ENCODE measurements at places on chromosomes 2 and 18.

DNA sequence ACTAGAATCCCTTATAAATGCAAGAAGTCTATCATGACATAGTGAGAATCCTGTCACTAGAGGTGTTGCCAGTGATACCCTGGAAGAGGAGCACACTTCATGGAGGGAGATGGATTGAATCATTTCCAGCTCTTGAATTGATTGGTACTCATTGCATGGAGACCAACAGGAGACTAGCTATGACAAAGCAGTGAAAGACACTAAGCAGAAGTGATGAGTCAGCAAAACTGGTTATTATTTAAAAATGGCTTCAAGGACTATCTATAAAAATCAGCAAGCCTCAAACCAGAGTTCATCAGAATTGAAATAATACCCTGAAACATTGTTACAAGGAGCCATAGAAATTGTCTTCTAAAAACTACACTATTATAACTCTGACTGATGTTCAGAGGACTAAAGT is 200.3 kb downstream of the PDE11A start:
- DNase-seq = no peak

GRCh38 chr2:203018181-203018580 is 3.5 kb downstream of the NBEAL1 start:
- DNase-seq = no peak

- no peak for DNase-seq
Measured at GRCh38 chr2:117714745-117715417, 99.6 kb upstream of the DDX18 start.

GRCh38 chr2:74749432-74749831 is 84.5 kb upstream of the HK2 start:
- no peak for DNase-seq

- DNase-seq = no peak
Measured at GRCh38 chr2:206701952-206702605, 16.1 kb downstream of the DYTN start.

DNA sequence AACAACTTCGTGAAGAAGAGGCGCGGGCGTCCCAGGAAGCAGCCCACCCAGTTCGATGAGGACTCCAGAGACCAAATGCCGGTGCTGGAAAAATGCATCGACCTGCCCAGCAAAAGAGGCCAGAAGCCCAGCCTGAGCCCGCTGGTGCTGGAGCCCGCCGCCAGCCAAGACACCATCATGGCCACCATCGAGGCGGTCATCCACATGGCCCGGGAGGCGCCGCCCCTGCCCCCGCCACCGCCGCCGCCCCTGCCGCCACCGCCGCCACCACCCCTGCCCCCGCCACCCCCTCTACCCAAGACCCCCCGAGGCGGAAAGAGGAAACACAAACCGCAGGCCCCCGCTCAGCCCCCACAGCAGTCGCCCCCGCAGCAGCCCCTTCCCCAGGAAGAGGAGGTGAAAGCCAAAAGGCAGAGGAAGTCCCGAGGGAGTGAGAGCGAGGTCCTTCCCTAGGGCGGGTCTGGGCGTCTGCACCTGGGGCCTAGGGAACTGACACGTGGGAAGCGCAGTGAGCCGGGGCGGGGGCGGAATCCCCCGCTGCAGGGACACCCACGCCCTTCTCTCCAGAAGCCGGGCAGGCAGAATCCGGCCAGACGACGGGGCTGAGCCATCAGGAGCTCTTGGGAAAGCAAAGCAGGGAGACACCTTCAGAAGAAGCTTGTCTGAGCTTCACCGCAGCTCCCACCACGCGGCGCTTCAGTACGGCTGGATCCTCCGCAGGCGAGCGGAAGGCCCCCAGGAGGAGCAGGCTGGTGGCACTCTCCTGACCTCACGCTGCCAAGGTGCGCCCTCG is 382.8 kb downstream of the SETBP1 start:
- no peak for DNase-seq

DNA sequence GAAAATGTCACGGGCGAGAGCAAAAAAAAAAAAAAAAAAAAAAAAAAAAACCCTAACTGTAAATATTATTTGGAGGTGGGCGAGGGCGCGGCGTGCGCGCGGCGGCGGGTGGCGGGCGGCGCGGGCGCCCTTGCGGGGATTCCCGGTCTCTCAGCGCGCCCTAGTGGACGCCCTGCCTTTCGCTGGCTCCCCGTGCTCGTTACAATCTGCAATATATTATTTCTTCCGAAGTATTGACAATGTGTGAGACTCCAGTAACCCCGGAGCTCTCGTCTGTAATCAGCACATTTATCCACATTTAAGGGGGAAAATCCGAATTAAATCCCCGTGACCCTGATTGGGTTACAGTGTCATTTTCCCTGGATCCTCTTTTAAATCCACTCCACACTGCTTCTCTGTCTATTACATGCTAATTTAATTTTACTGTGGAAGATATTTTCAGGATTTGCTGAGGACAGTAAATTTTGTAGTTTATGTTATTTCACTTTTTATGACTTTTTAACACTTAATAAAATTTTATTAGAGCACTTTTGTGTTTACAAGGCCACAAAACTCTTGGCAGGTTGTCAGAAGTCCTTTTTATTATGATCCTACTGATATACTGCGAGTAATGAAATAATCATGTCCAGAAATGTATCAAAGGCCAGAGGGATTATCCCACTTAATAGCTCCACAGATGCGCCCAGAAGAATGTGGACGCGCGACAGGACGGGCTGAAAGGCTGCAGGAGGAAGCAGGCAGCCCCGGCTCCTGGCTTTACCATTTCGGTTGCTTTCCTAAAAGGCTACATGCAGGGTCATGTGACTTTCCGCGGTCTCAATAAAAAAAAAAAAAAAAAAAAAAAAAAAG is 369.1 kb downstream of the MTX2 start:
- DNase-seq = peak; percentile 22

DNA sequence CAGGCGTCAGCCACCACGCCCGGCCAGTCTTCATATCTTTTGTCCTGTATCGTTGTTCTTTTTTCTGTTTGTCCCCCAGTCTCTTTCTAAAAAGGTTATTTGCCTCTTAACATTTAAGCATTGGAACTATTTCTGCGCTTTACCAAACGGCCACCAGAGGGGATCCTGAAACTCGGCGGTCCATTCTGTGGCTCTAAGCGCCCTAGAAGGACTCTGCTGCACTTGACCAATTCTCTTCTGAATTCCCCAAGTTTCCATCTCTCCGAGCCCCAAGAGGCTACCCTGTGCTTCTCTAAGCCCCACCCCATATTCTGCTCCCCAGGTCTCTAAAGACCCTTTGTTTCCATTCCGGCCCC is 33.1 kb upstream of the REG3G start:
- peak; percentile 24 for DNase-seq

GRCh38 chr2:207291625-207292252 is 126.0 kb upstream of the KLF7 start:
- no peak for DNase-seq

DNA sequence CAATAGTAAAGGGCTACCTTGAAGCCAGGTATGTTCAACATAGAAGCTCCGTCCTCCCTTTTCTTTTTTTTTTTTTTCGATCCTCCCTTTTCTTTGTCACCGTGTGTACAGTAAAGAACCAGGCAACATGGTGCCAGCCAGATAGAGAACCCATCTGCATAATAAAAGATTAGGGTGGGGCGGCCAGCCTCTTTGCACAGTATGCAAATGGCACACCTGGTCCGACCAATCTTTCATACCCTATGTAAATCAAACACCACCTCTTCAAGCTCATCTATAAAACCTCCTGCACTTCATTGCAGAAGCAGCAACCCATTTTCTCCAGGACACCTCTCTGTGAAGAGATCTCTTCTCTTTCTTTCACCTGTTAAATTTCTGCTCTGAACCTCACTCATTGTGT is 7.3 kb upstream of the WDR33 start:
- no peak for DNase-seq

- DNase-seq = no peak
Measured at GRCh38 chr2:161004379-161004778, 155.8 kb upstream of the TANK start.

DNA sequence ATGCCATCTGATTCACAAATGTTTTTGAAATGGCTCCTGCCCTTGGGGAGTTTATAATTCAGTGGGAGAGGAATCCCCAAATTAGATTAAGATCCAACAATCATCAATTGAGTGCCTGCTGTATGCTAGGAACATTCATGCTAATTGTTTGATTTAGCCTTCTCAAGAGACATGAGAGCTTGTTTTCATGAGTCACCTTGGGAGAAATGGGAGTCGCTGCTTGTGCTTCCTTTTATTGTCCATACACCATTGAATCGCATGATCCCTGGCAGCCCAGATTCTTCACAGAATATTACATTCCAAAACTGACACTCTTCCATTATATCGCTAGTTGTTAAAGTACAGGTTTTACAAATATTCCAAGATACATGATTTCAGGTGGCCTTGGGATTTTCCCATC is 106.0 kb upstream of the MAP3K20 start:
- DNase-seq = no peak

GRCh38 chr2:127627740-127628571 is 18.0 kb upstream of the GPR17 start:
- no peak for DNase-seq

DNA sequence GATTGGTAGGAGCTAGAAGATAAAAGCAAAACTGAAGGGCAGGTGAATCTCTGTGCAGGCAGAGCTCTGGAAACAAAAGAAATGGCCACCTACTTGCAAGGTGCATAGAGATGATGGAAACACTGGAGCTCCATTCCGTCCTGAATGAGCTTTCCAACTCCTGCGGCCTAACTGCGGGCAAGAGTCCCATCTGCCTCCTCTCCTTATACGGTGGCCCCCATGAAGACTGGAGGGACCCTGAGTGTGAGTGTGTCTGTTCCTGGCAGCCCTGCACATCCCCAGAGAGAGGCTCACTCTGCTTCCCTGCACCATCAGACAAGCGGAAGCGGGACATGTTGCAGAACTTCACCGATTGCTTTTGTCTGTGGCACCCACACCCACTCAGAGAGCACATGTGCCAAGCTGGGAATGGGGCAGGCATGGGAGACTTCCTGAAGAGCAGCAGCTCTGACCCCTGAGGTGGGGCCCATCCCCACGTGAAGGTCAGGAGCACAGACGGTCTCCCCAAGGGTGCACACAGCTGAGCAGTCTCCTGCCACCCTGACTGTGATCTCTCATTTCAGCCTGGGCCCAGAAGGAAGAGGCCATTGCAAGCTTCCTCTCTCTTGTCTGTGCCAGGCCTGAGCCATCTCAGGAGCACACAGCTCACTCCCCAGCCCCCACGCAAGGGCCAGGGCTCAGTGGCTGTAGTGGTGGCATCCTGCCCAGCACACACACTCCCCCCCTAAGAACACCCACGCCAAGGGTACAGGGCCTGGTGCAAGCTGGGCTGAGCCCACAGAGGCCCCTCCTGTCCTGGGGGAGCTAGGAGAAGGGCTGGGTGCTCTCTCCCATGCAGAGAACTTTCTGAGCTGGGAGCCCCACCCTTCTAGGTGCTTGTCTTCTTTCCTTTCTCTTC is 75.3 kb downstream of the STPG4 start:
- DNase-seq = no peak

- DNase-seq = no peak
Measured at GRCh38 chr2:158783923-158784322, 11.2 kb upstream of the DAPL1 start.

- no peak for DNase-seq
Measured at GRCh38 chr18:457140-457519, 43.4 kb downstream of the COLEC12 start.

DNA sequence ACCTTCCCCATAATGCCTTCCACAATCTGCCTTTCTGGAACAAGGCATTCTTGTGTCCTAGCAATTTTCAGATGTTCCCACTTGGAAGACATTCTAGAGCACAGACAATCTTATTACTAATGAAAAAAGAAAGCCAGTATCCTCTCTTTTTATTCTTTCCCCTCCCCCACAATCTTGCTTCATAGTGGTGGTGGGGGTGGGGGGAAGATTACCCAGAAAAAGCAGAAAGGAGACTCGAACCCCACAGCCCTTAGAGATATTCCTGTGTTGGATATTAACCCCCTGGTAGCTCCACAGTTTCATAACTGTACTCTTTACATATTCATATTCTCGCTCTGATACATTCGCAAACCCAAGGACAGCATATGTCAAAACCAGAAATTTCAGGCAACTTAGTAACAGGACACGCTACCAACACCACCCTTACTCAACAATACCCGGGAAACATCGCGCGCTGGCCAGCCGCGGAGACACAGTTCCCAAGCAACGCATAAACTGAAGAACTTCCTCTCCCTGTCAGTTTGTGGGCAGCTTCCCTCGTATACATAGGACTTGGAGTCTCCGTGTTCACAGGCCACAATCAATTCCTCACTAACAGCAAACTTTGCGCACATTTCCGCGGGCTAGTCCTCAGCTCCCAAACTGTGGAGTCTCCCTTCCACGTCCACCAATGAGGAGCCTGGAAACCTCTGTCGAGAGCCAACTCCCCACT is 793 bp downstream of the NR4A2 start:
- no peak for DNase-seq

- DNase-seq = no peak
Measured at GRCh38 chr2:227848146-227848545, 23.3 kb upstream of the DAW1 start.

DNA sequence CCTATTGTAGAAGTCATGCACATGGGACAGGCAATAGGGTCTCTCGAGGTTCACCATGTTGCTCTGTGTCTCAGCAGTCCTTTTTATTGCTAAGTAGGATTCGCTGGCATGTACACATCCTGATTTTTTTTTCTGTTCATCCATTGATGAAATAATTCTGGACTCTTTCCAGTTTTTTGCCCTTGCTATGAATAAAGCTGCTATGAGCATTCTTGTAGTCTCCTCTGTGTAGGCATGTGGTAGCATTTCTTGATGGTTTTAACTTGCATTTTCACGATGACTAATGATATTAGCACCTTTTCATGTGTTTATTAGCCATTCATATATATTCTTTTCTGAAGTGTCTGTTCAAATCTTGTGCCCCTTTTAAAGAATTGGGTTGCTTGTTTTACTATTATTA is 65.8 kb upstream of the EDAR start:
- no peak for DNase-seq

DNA sequence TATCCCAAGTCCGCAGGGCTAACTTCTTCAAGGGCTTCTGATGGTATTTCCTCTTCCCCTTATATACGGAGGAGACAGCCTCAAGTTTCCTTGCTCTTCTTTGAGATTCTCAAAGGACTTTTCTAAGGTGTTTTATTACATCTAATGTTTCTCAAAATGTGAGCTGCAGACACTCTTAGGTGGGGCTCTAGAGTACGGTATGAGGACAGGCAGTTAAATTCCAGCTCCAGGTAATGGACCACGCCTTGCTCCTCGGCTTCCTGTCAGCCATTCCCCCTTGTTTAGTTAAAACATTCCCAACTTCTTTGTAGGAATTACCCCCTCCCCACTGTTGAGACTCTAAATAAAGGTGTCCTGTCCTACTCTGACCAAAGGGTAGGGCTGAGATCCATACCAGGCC is 131.9 kb downstream of the IRS1 start:
- DNase-seq = no peak

DNA sequence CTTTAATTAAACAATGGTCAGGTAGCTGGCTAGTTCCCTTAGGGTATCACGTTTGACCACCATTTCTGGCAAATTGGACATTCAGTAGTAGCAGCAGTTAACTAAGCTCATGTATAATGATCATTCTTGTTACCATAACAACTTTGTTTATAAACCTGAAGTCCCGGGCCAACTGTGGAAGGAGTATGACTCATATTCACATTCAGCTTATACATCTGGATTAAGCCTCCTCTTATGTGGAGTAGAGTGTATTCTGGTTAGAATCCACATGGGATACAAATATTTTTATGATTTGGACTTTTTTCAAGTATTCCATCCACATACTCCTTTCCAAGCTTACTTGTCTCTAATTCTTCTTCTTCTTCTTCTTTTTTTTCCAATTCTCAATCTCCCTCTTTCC is 70.3 kb upstream of the ZSWIM2 start:
- no peak for DNase-seq

Measured in amygdala (tissue), 56 donors.